ENCODE measurements at places on chromosomes 2 and 18.

- no peak for DNase-seq
These were observed 2.8 kb downstream of the TRPM8 start for GRCh38 chr2:233919938-233920337.

DNA sequence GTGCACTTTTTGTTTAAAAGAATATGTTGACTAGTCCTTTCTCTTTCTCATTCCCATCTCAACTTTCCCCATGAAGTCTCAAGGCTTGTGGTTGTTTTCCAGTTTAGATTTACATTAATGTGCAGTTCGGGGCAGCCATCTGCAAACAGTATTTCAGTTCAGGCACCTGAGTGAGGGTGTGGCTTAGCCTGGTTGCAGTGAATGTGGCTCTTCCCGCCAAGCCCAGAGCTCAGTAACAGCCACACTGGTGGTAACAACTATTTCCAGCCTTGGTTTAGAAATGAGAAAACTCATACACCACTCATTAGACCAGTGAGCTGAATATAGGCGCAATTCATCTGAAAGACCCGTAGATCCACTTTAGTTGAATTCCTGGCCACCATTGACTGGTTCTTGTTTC lies 394.3 kb downstream of the CMPK2 start:
- DNase-seq: no peak

DNA sequence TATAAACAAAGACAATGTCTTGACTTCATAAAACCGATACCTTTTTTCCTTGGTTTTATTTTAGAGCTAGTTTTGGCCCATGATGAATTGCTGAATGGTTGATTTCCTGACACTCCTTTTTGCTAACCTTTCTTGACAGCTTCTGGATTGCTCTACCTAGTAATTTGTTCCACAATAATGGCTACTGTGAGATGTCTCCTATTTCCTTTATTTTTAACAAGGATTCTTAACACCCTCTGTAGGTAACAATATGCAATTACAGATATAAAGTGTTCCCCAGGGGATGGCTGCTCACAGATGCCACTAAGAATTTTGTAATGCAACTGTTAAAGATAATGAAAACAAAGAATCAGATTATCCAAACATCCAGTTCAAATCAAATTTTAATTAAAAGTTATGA lies 100.8 kb upstream of the ATP5MC3 start:
- DNase-seq: no peak

DNA sequence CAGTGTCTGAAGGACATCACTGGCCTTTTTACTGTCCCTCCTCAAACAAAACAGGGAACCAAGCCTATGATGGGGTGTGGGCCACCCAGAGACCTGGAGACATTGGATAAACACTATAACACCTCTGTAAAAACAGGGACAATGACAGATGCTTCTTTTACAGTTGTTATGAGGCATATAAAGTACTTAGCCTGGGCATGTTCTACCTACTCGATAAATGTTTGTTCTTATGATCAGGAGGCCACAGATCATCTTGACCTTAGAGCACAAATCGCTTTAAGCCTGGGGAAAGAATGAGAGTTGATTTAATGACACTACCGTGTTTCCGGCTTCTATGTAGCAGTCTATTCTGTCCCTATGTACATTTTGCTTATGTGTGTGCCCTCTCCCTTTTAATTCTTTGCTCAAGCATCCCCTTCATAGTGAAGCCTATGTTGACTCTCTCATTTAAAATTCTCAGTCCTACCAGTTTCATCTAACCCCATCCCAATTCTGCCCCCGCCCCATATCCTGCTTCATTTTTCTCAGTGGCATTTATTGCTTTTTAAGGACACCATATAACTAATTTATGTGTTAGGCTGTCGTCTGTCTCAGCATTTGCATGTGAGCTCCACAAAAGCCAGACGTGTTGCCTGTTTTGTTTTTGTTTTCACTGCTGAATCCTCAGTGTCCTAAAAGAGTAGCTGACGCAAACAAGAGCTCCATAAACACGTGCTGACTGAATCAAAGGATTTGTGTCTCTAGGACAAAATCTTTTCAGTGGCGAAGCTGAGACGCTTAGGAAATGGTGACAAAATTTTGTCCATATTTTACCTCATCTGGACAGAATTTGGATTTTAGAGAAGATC lies 182.3 kb upstream of the ST6GAL2 start:
- no peak for DNase-seq

DNA sequence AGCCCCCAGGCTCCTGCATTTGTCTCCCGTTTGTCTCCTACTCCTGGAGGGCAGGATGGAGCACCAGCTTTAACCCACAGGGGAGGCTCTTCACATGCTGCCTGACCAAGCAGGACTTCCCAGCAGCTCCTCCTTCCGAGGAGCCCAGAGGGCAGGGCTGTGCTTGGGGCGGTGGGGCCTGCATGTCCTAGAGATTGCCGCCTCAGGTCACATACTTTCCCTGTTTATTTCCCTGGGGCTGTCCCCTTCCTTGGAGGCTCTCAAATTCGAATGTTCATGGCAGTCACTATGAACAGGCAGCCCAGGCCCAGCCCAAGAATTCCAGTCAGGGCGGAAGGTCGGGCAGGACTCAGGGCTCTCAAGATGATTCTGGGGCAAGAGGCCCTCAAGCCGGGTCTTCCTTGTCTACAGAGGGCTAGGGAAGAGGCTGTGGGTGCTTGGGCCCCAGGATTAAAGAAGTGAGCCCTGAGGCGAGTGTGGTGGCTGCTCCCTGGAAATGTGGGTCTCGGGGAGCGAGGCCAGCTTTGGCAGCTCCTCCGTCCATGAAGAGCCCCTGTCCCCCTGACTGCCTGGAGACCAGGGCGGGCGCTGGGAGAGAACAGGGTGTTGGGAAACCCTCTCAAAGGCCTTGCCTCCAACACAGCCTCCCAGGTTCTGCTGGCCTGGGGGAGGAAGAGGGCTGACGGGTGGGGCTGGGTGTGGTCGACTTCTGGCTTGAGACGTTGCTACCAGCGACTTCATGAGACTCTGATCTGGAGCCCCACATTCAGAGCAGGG lies 48.9 kb upstream of the HPCAL1 start:
- DNase-seq: peak; percentile 40

GRCh38 chr2:69203166-69203985 lies 183.7 kb downstream of the GFPT1 start:
- DNase-seq: no peak

GRCh38 chr2:55876429-55877086 lies 47.0 kb downstream of the EFEMP1 start:
- DNase-seq: no peak

DNA sequence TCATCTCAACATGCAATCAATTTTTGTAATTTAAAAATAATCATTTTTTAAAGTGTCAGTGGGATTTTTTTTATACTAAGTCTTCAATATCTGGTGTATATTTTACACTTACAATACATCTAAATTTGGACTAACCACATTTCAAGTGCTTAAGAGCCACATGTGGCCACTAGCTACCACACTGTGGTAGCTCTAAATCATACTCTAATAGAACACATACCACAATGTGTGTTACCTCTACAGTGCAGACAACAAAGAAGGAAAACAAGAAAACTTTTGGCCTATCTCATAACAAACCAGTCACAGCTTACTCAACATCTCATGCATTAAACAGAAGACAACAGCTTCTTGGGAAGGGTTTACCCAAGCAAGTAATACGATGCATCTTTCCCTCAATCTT lies 24.5 kb downstream of the PIAS2 start:
- DNase-seq: no peak

DNA sequence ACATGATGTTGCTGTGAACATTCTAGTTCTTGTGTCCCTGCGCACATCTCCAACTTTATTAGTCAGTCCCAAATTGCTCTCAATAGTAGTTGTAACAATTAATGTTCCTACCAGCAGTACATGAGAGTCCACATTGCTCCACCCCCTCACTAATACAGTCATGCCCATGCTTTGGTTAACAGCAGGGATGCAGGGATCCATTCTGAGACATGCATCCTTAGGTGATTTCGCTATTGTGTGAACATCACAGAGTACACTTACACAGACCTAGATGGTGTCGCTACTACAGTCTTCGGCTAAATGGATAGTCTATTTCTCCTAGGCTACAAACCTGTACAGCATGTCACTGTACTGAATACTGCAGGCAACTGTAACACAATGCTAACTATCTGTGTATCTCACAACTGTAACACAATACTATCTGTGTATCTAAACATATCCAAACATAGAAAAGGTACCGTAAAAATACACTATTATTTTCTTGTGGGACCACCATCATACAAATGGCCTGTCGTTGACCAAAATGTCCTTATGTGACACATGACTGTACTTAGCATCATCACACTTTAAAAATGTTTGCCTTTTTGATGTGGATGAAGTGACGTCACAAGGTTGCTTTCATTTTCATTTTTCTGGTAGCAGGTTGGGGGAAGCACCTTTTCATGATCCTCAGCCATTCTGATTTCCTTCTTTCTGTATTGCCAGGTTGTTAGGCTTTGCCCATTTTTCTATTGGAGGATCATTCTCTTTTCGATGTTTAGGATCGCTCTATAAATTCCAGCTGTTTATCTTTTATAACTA lies 82.9 kb upstream of the RNF152 start:
- DNase-seq: no peak

GRCh38 chr2:177897278-177897677 lies 175.3 kb downstream of the PDE11A start:
- DNase-seq: no peak

- DNase-seq: no peak
These were observed 57.0 kb downstream of the ZNF407 start for GRCh38 chr18:74654638-74655037.

DNA sequence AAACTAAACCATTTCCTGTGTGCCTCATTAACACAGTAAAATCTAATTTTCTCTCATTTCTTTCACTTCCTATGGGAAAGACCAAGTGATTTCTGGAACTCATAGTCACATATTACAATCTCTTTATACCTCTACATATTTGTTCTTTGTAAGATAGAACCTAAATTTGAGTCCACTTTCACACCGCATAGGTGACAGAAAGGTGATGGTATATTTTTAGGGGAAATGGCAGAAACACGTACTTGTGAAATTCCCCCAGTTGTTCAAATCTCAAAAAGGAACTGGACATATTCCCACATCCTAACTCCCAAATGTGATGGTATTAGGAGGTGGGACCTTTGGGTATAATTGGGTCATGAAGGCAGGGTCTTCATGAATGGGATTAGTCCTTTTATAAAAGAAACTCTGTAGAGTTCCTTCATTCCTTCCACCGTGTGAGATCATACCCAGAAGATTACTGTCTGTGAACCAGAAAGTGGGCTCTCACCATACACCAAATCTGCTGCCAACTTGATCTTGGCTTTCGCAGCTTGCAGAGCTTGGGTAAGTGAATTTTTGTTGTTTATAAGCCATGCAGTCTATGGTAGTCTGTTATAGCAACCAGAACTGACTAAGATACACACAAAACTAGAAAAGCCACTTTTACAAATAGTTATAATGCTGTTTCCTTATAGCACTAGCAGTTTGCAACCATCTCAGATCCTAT lies 542.1 kb downstream of the DSC3 start:
- no peak for DNase-seq

DNA sequence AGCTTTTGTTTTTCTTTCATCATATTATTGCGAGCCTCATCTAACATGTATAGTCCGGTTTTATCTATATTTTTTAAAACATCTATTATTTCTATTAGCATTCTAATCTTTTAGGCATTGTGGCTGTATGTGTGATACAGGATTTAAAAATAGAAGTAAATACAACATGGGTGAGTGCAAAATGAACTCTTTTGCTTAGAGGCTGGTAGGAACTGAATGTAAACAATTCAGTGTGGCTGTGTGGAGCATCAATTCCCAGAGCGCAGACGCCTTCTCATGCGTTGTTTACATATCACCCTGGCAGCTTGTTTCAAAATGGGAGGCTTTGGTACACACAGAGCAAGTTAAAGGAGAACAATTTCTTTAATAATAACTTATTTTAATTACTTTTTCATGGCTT lies 836 bp downstream of the DTNA start:
- DNase-seq: no peak

GRCh38 chr2:45612285-45612684 lies 1.2 kb upstream of the SRBD1 start:
- DNase-seq: no peak

DNA sequence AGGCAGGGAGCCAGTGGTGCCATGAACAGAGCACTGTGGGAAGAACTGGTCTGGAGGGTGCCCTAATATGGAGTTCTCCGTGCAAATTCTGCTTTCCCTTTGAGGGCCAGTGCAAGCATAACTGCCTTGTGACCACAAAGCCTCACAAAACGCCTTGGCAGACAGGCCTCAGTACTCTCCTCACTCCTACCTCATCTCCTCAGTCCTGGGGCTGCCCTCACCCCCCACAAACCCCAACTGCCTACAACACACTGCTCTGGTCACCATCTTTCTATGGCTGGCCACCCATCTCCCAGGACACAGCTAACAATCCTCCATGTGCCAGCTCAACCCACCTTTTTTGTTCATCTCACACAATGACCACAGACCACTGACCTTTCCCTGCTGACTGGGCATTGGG lies 8.9 kb downstream of the COX5B start:
- no peak for DNase-seq

Measured in tibial artery (tissue), 4 donors.